ENCODE measurements at places on chromosomes 5 and 9. TPM values are rescaled to one million over a fixed set of nuclear protein-coding genes. Genes with fewer than 3 reads are reported as not detected.

DNA sequence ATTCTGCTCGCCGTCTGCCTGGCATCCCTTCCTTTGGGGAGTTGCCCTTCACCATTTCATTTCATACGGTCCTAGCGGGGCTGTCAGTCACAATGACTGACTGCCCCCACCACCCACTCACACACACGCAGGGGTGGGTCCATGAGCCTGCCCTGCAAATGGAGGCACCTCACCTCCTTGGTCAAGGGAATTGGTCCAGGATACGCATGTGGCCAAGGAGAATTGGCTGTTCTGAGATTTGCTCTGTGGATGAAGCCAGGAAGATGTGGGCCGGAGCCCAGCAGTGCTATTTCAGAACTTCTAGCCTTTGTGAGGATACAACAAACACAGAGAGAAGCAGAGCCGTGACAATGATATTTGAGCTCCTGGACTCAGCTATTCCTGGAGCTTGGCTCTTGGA lies 17.0 kb downstream of the C1QTNF2 start:
- no peak for DNase-seq

DNA sequence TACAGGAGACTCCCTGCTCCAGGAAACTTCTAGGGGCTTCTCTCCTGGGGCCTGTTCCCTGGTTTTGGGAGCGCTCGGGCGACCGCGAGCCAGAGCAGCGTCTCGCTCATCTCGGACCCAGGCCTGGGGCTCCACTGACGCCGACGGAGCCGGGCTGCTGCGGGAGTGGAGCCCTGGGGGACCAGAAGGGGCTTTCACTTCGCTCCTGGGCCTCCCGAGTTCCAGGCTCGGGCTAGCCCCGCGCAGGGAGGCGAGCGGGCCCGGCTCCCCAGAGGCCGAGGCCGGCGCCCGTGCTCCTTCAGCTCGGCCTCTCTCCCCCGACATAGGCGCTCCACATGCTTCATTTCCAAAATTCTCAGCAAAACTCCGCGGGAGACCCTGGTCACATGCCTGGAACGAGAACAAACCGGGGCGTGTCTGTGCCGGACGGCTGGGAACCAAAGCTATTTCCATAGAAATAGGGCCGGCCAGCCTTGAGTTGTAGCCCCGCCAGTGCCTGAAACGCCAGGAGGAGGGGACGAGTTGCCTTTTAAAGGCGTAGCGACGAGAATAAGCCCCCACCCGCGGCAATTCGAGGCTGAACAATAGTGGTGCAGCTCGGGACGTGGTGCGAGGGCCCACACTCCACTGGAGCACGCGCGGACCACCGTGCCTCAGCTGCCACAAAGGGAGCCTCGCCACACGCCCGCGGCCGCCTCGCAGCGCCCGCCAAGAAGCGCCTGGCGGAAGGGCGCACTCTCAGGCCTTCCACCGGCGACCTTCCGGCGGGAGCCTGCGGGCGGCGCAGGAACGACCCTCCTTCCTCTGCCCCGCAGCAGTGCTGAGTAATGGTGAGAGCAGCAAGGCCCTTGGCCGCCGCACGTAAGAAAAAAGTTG lies 1.1 kb upstream of the G3BP1 start:
- no peak for DNase-seq

DNA sequence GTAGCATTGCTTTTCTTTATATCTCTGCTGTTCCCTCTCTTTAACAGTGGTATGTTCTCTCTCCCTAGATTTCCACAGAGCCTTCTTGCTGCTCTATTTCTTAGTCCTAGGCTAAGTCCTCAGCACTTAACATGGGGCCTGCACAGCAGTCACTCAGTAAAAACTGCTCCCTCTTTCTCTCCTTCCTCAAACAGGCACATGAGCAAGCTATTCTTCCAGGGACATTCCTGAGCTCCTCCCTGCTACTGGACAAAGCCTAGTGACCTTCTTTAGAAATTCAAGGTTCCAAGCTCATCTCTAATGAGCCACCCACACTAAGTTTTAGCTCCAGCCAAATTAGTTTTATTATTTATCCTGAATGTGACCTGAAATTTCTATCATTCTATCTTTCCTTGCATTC lies 39.5 kb downstream of the TRIM32 start:
- DNase-seq: no peak

GRCh38 chr9:75824816-75825568 lies 65.5 kb upstream of the PCSK5 start:
- DNase-seq: no peak

DNA sequence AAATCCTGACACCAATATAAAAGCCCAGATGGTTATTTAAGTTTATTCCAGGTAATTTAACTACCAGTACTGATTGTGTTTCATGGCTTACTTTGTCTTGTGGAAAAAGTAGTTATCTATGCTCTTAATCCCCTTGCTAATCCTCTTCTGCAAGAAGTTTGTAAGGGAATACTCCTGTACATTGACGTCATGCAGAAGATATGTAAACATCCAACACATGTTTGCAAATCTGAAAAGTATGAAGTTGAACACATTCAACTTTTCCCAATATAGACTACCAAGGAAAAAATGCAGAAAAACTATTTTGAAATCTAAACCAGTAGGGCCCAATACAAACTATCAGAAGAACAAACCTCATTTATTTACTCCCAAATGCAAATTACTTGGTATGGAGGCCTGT lies 56.3 kb upstream of the ELL2 start:
- DNase-seq: peak; percentile 19

- DNase-seq: no peak
Observed at GRCh38 chr5:94240596-94240992, 377.8 kb downstream of the KIAA0825 start.

DNA sequence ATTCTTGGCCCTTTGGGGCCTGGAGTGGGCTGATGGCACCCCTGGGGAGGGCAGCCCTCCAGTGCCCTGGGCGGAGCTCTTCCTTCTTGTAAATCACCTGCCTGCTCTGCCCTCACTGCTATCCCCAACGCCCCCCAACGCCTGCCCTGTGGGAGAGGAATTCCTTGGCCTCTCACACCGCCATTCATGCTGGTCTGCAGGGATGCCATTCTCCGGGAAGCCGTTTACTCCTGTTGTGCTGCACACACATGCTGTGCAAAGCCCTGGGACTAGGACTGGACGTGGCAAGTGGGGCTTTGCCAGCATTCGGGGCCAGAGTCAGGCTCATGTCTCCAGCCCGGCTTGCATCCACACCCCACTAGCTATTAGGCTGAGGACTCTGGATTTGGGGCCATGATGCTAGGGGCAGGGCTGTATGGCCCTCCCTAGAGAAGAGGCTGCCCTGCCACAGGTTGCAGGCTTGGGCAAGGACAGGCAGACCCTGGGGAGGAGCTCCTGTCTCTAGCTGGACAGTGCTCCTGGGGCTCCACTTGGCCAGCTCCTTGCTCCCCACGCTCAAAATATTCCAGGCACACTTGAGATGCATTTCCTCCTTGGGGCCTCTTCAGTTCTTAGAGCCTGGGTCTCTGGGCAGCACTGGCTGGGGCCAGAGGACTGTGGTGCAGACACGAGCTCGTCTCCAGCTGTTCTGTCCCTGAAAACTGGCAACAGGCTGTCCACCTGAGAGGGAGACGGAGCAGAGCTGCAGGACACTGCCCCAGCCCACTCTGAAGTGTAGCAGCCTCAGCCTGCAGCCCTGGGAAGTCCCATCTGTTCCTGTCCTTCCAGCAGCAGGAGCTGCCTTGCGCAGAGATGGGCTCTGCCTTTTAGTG lies 226.9 kb downstream of the CACNA1B start:
- DNase-seq: no peak

DNA sequence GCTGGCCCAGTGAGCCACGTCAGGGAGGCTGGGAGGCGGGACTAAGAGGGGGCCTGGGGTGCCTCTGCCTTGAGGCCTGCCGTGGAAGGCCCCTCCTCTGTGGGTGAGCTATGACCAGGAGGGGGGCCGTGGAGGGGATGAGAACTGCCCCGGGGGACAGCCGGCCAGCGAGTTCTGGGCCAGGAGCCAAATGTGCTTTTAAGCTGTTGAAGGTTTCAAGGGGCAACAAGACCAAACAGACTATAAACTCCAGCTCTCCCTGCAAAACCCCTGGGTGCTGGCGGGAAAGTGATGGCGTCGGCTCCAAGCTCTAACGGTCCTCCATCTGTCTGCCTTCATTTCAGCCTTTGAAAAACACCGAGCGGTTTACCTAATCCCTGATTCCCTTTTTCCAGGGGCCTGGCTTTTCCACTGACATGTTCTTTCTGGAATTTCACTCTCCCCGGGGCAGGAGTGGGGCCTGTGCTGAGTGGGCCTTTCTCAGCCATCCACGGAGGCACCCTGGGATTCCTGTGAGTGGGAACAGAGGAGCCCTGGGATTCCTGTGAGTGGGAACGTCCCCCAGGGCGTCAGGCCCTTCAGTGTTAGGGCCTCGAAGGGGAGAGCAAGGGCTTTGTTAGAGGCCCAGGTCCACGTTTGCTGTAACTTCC lies 65.6 kb downstream of the COL5A1 start:
- no peak for DNase-seq

GRCh38 chr5:160165137-160166068 lies 46.2 kb upstream of the PWWP2A start:
- peak; percentile 98 for DNase-seq

DNA sequence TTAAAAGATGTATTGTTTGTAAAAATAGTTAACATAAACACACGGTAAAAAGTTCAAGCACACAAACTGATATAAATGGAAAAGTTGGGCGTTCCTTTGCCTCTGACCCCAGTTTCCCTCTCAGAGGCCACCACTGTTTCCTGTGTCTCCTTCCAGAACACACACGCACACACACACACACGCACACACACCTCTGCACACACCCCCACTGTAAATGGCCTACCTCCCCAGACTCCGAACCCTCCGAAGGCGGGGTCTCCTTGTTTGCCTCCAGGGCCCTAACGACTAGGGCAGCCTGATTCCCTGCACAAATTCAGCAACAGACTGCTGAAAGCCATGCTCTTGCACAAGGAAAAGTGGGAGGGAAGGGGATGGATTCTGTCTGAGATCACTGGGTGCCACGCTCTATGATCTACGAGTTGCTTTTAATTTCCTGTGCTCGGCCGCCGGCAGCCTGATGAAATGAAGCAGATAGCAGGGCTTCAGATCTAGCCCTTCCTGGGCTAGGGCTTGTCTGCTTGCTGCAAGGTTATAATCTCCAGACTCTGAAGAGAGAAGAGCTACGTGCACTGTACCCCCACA lies 184.0 kb upstream of the IL12B start:
- no peak for DNase-seq

GRCh38 chr9:27421577-27421976 lies 102.5 kb upstream of the IFNK start:
- DNase-seq: no peak

GRCh38 chr5:8961956-8962355 lies 583.9 kb downstream of the SEMA5A start:
- no peak for DNase-seq

DNA sequence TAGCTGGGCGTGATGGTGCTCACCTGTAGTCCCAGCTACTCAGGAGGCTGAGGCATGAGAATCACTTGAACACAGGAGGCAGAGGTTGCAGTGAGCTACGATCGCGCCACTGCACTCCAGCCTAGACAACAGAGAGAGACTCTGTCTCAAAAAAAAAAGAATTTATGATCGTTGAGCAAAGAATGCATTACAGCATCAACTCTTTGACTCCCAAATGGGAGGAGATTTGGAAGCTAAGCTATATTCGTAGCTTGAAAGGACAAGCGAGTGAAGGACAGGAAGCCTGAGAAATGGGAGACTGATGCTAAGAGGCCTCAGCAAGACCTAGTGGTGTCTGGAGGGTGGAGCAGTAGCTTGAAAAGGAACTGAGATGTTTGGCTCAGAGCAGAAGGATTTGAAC lies 10.3 kb upstream of the CCIN start:
- no peak for DNase-seq

DNA sequence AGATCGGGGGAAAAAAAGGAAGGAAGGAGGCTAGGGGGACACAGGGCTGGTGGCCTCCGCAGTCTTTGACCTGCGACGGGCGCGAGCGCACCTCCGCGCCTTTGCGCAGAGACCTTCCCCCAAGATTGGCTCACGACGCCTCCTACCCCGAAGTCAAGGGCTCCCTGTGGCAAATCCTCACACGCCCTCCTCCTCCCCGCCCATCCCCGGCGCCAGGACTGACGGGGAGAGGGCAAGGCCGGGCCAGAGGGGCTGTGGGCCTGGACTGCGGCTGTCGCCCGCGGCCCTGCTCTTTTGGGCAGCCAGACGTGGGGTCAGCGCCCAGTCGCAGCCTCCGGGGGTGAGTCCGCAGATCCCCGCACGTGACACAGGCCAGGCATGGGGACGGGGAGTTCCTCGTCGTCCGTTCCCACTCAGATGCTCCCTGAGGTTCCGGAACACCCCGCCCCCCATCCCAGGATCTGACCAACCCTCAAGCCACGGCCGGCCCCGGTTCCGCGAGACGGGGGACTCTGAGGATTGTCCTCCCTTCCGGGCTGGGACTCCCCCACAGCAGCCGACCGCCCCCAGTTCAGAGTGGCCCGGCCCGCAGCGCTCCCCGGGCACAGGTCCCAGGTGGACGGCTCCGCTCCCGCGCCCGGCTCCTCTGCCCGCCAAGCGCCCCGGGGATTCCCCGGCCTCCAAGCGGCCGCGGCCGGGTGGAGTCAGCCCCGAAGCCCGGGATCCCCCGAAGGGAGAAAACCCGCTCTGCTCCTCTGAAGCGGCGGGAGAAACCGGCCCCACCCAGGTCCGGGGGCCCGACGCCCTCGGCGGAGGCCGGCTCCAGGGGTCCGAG lies 543 bp upstream of the ANKRD33B start:
- DNase-seq: peak; percentile 63

DNA sequence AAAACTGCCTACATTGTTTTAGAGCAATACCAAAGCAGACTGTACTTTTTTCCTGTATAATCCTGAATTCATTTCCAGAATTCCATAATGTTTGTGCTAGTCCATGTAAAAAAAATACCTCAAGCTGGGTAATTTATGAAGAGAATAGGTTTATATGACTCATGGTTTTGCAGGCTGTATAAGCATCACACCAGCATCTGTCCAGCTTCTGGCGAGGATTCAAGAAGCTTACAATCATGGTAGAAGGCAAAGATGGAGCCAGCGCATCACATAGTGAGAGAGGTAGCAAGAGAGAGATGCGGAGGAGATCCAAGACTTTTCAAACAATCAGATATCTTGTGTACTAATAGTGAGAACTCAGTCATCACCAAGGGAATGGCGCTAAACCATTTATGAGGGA lies 280.3 kb upstream of the CDH9 start:
- DNase-seq: no peak

DNA sequence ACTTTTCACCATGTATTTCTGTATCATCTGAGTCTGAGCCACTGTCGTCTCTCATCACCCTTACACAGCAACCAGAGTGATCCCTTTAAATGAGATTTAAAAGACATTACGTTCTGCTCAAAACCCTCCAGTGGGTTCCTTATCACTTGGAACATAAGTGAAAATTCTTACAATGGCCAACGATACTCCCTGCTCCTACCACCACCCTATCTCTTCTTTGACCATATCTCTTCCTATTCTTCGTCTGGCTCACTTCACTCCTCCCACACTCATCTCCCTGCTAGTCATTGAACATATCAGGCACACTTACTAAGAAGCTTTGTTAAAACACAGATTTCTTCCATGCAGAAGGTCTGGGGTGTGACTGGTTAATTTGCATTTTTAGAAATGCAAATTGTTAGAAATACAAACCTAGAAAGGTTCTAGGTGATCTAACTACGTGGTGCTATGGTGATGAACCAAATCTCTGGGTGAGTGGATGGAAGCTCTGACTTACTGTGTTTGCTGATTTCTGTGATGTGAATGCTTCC lies 166.6 kb upstream of the CD180 start:
- no peak for DNase-seq

Gene DMXL1
- total RNA-seq: 16.0 TPM

Gene PCDHB10
- 0.33 TPM for total RNA-seq

Gene SAPCD2
- 134 TPM for total RNA-seq

Gene SHOC1
- total RNA-seq: not detected

Gene CDH9
- total RNA-seq: not detected

Gene FYB1
- 1.1 TPM for total RNA-seq

Gene AHRR
- total RNA-seq: 1.9 TPM

Gene LHX3
- total RNA-seq: not detected

Gene ADAMTS19
- not detected for total RNA-seq

Gene HMCN2
- total RNA-seq: 0.11 TPM

Gene SH3TC2
- 32.0 TPM for total RNA-seq
